HFFc6 (cell line): ENCODE measurements at places on chromosomes 2 and 18. TPM values are rescaled to one million over a fixed set of nuclear protein-coding genes. Genes with fewer than 3 reads are reported as not detected.

The DUSP2 gene
- total RNA-seq, result 11.5 to 17.9 TPM (median 14.6 TPM) in 3 replicates

The ARHGAP25 gene
- total RNA-seq, result not detected in 3 replicates

DNA sequence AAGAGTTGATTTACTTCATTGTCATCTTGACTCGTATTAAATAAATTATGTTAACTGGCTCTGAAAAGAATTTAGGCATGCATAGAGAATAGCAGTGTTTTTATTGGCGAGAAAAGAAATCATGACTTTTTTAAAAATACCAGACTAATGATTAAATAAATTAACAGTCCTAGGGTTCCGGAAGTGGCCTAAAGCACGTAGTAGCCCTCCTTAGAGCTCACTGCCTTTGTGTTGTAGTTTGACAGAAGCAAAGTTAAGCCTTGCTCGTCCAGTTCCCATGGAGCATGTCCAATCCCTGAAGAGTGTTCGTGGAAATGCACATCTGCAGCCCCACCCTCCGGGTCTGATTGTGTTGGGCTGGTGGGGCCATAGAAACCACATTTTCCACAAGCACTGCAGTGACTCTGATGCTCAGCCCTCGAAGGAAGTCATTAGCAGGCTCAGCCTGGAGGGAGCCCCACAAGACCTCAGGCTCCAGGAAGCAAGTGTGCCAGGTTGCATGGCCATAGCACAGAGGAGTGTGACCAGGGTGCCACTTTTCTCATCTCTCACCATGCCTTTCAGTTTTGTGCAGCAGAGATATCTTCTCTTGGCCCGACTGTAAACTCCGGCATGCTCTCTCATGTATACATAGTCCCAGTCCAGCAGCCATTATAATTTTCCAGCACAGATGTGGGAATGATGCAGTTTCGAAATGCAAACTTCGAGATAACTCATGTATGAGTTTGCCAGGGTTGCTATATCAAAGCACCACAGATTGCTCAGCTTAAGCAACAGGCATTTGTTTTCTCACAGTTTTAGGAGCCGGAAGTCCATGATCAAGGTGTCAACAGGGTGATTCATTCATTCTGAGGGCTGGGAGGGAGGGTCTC is 188.6 kb upstream of the SH3BP4 start:
- DNase-seq, result no peak

DNA sequence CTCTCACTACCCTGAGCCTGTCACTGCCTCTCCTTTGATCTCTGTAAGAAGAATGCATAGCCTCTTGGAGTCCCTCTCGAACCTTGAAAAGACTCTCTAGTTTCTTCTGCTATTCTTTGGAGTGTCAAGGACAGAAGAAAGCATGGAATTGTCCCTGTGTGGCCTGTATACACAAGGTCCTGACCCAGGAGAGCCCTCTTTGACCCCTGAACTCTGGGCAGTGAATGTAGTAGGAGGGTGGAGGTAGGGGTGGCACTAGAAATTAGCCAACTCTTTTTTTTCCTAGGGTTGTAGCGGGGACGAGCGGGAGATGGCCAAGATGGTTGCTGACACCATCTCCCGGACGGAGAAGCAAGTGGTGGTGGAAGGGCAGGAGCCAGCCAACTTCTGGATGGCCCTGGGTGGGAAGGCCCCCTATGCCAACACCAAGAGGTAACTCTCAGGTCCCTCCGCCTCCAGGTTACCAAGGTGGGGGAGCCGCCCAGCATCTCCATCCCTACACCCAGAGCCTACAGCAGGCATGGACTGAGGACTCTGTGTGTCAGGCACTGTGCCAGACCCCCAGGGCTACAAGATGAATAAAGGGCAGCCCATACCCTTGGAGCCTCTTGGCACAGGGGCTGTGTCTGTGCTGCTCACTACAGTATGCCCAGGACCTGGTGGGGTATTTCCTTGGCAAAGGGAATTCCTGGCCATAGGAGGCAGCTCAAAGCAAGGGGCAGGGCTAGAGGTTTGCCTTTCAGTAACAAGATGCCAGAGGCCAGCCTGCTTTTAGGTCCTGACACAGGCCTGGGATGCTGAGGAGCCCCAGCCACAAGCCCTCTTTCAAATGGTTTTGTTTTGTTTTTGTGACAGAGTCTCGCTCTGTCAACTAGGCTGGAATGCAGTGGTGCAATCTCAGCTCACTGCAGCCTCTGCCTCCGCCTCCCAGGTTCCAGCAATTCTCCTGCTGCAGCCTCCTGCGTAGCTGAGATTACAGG is 16.4 kb downstream of the VIL1 start:
- DNase-seq, result no peak

DNA sequence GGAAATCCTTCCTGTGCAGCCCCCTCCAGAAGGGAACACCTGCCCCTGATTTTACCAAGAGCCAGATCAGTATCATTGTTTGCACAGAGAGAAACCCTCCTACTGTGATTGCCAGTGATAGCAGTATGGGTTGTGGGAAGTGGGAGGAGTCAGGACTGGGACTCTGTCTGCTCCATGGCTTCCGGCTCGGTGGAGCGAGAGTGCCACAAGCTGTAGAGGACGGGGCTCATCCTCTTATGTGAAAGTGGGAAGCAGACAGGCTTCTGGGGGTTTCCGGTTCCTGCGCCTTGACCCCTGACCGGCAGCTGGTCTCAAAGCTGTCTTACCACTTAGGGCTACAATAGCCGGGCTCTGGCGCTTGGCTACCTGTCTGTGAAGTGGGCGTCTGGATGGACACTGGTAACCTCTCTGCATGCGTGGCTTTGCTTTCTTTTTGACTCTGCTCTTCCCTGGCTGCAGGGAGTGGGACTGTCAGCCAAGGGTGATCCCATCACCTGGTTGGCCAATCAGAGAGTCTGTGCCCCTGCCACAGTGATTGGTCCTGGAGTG is 79.7 kb downstream of the BCL2L11 start:
- DNase-seq, result no peak

GRCh38 chr2:96092951-96093350 is 23.4 kb downstream of the ADRA2B start:
- DNase-seq, result no peak

- no peak for DNase-seq
Observed at GRCh38 chr2:42055573-42056514, 8.0 kb downstream of the PKDCC start.

- no peak for DNase-seq
Observed at GRCh38 chr2:104262714-104263113, 591.2 kb upstream of the POU3F3 start.

GRCh38 chr2:96860065-96861029 is 2.5 kb upstream of the ANKRD39 start:
- DNase-seq, result no peak

DNA sequence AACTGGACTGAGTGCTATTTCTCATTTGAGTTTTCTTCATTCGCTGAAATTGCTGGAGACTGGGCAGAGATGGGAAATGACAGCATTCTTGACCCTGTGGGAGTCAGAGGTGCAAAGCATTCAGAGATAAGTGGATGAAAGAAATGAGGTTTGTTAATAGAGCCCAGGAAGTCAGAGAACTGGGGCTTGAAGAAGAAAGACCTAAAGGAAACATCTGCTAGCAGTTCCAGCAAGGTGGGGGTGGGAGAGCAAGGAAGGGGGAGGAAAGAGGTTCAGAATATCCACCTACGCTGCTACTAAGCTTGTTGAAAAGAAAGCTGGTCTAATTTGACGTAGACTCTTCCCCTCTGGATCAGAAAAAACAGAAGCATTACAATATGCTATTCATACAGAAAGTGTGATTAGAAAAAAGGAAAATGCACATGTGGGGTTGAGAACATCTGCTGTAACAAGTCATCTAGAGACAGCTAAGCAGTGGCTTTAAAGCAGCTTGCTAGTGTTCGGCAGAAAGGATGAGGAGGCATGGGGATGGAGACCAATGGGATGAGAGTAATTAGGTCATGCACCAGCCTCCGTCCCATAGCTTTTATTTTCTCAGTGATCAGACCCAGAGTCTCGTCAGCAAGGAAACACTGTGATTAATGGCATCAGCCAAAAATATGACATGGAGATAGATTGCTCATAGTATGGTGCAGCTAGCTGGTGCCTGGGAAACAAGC is 29.7 kb downstream of the NAB1 start:
- no peak for DNase-seq

DNA sequence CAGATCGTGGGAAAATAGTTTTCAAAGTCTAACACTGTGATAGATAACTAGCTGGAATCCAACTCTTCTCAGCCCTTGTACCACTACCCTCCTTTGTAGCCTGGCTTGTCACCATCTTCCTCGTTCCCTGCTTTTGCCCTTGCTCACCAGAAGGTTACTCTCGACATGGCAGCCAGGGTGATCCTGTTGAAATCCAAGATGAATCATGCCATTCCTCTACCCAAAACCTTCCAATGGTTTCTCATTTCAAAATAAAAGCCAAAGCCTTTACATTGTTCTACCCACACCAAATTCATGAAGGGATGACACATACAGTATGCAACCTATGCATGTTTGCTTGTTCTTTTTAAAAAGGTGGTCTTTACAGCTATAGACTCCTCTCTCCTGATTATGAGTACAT is 45.7 kb downstream of the STAT4 start:
- no peak for DNase-seq
